ENCODE measurements at places on chromosomes 13 and 19.

GRCh38 chr19:33473653-33474305 is 47.8 kb downstream of the PEPD start:
- no peak for DNase-seq

DNA sequence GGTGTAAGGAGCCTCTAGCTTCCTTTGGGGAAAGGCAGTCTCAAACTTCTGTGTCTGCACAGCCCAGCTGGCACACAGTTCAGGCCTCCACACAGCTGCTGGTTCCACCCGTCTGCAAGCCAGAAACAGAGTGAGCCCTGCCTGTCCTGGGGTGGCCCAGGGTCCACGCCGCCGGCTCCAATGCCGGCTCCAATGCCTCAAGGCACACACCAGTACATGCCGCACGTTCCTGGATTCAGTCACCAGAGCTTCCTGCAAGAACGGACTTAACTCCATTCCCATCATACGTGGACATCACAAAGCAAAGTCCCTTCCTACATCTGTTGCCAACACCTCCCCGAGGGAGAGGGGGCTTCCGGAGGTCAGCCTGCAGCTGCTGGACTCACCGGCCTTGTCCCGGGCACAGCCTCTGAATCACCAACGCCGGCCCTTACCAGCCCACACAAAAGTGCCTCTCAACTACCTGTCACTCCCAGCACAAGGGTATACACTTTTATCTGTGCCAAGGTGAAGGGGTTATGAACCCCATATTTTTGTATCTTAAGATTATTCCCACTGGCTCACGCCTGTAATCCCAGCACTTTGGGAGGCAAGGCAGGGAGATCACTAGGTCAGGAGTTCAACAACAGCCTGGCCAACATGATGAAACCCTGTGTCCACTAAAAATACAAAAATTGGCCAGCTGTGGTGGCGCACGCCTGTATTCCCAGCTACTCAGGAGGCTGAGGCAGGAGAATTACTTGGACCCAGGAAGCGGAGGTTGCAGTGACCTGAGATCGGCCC is 8.5 kb downstream of the SH3GL1 start:
- no peak for DNase-seq

DNA sequence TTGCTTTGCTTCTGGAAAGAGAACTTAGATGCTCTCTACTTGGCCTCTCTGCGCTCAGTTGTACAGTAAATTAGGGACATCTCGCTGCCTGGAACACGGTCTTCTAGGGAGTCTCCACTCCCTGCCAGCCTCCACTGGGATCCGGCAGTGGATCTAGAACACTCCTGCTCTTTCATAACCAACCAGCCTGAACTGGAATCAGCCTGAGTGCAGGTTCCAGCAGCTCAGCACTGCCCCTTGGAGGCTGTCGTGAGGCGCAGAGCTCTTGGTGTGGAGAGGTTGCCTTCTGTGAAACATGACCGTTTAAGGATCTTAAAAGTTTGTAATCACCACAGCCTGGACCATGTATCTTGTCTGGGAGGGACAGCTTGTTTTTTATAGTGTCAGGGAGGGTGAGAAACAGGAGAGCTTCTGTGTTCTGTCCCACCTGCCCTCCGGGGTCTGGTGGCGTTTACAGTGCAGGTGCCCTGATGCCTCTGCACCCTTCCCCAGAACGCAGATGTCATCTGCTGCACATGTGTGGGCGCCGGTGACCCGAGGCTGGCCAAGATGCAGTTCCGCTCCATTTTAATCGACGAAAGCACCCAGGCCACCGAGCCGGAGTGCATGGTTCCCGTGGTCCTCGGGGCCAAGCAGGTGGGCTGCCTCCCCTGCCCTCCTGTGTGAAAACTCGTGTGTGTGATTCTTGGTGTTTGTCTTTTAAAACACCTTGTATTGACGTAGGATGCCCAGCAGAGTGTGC is 24.8 kb downstream of the UPF1 start:
- no peak for DNase-seq

GRCh38 chr13:94343243-94343585 is 136.3 kb downstream of the DCT start:
- DNase-seq = no peak

DNA sequence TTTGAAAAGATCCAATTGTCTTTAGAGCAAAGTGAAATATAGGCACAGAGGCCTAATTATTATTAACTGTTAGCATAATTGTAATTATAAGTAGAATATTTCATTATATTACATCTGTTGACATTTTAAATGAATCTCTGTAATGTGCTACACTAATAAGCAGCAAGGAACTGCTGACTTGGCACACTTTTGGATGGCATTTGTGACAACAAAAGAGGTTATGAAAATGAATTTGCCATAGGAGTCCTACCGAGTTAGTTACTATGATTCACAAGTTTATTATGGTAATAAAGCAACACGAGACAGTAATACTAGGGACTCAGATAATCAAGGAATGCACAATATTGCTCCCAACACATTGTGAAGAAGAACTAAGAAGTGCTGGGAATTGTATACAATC is 213.8 kb upstream of the PCDH9 start:
- DNase-seq = no peak

DNA sequence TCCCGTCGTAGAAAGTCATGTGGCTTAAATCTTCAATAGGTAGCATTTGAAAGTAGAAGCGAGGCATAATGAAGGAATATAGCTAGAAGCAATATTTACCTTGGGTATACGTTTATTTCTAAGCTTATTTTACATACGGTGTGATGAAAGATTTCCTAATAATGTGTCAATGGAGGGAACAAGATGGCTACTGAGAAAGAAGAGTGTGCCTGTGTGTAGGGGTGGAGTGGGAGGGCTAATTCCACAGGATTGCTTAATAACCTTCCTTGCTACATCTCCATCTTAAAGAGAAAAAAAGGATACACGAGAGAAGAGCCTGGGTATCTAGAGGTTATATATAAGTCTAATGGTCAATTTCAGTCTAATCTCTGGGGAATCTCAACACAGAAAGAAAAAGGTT is 2.0 kb downstream of the SPART start:
- no peak for DNase-seq

GRCh38 chr19:1941146-1942077 is at the start of gene CSNK1G2:
CSNK1G2 (plus strand) TSS chr19:1941172; CDS start chr19:1969773, 28,601 bp downstream.
- DNase-seq = no peak

DNA sequence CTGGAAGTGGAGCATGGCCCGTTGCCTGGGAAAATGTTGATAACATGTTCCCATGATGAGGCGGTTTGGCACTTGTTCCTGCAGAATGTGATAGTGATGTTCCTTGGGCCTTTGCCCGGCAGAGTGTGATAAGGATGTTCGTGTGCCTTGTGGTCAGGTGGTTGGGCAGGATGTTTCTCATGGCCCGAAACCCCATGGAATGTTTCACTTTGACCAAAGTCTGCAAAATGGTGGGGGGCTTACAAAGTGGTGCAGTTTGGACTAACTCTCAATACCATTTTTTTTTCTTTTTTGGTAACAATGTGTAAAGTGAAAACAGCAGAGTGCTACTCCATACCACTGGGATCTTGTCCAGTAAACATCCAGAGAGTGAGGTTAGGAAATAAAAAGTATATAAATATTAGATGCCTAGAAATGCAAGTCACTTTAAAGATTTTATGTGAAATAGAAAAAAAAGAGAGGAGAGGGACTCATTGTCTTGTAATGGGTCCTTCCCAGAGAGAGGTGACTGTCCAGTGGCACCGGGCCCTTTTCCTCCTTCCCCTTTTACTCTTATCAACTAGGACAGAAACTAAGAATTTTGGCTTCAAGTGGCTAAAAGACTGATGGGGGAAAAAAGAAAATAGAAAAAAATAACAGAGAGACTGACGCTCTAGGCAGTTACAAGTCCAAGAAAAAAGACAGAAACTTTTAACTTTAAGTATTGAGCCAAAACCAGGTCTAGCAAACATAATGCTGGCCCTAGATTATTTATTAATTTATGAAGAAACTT is 5.7 kb downstream of the FPR3 start:
- DNase-seq = no peak

DNA sequence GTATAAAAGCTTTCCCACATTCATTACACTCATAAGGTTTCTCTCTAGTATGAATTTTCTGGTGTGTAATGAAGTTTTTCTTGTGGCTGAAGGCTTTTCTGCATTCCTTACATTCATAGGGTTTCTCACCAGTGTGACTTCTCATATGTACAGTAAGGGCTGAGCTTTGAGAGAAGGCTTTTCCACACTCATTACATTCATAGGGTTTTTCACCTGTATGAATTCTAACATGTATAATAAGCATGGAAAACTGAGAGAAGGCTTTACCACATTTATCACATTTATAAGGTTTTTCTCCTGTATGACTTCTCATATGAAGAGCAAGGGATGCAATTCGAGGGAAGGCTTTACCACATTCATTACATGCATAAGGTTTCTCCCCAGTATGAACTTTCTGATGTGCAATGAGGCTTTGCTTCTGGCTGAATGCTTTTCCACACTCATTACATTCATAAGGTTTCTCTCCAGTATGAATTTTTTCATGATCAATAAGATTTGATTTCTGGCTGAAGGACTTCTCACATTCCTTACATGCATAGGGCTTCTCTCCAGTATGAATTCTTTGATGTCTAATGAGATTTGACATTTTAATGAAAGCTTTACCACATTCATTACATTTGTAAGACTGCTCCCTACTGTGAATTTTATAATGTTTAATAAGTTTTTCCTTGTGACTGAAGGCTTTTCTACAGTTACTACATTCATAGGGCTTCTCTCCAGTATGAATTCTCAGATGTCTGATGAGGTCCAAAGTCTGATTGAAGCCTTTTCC is 42.6 kb downstream of the ZNF527 start:
- DNase-seq = no peak

- DNase-seq = no peak
Observed at GRCh38 chr13:83943530-83944279, 61.4 kb upstream of the SLITRK1 start.

- no peak for DNase-seq
Observed at GRCh38 chr13:24716011-24716410, 35.8 kb downstream of the ATP12A start.

- no peak for DNase-seq
Observed at GRCh38 chr19:8423817-8424223, 10.7 kb downstream of the MARCHF2 start.

GRCh38 chr13:50334944-50335343 is 319.7 kb downstream of the KCNRG start:
- no peak for DNase-seq

DNA sequence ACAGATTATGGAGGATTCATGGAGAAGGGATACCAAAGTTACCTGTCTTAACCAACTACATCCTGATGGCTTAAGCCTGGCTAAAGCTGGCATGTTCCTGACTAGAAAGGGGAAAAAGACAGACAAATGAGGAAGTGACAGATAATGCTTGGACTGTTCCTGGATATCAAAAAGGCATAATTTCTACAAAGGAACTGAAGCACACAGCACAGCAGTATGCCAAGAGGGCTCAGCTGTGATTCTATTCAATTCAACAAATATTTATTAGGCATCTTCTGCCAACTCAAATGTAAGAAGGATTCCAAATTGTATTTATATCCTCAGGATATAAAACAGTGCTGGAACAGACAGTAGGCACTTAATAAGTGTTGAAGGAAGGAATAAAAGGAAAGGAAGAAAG is 59.5 kb downstream of the KLF12 start:
- no peak for DNase-seq

DNA sequence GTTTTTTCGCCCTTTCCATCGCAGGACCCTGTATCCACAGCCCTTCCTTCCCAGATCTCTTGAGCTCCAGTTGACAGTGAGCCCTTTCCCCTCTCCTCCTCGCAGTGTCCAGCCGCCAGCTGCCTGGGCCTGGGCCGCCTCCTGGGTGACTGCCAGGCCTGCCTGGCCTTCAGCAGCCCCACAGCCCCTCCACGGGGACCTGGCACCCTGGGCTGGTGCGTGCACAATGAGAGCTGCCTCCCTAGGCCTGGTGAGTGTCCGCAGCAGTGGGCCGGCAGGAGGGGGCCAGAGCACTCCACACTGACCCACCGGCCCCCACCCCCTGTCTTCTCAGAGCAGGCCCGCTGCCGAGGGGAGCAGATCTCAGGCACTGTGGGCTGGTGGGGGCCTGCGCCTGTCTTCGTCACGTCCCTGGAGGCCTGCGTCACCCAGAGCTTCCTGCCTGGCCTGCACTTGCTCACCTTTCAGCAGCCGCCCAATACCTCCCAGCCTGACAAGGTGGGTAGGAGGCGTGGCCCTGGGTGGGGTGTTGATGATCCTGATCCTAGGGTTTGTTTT is 19.0 kb downstream of the MEGF8 start:
- no peak for DNase-seq

DNA sequence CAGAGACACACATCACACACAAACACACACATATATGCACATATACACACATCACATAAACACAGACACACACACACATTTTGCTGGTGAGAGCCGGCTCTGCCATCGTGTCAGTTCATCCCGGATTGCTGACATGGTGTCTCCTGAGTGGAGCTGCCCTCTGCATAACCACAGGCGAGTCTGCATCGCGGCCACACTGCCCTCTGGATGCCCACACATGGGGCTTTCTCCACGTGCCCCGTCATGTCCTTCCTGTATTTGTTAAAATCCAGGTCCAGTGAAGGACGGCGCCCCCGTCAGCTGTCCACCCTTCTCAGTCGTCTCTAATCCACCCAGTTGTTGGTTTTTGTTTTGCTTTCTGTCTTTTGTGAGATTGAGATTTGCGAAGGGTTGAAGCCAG is 52.6 kb upstream of the F7 start:
- DNase-seq = no peak

DNA sequence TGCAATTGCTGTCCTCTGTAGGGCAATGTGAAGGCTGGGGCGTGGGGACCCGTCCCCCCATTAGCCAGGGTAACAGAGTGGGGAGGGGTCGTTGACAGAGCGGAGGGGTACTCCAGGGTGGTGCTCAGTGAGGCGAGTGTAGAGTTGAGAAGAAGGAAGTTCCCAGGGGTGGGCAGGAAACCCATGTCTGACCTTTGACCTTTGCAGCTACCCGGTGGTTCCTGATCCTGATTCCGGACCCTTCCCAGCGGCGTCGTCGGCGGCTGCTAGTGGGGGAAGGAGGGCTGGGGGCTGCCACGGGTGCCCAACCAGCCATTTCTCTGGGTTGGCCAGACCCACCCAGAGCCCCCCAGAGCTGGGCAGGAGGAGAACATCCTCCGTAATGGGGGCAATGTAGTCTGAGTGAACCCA is 2.1 kb upstream of the PLVAP start:
- no peak for DNase-seq

GRCh38 chr19:18657590-18658365 is 20.9 kb downstream of the KLHL26 start:
- DNase-seq = no peak

DNA sequence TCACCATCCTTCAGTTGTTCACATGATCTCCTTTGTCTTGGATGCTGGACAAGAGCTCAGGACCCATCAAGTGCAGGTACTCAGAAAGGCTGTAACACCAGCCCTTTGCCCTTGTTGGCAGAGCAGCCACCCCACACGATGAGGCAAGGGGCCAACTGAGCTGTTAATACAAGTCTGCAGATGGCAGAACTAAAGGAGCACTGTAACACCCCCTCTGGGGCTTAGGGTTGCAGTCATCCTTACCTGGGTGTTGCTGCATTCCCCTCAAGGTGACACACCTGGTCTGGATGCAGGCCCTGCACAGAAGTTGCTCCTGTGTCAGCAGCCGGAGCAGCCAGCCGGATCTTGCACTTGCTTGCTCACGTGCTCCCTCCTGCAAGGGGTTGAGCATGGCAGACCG is 52.0 kb downstream of the STARD13 start:
- no peak for DNase-seq

- DNase-seq = no peak
Observed at GRCh38 chr13:49840266-49840665, 47.8 kb upstream of the KPNA3 start.

All from stimulated activated CD8-positive, alpha-beta memory T cell treated with anti-CD3 and anti-CD28 coated beads, Interleukin-15, amount 100 ng/mL, for 1 hour (primary cell).